ENCODE measurements at places on chromosomes 12 and 14.

DNA sequence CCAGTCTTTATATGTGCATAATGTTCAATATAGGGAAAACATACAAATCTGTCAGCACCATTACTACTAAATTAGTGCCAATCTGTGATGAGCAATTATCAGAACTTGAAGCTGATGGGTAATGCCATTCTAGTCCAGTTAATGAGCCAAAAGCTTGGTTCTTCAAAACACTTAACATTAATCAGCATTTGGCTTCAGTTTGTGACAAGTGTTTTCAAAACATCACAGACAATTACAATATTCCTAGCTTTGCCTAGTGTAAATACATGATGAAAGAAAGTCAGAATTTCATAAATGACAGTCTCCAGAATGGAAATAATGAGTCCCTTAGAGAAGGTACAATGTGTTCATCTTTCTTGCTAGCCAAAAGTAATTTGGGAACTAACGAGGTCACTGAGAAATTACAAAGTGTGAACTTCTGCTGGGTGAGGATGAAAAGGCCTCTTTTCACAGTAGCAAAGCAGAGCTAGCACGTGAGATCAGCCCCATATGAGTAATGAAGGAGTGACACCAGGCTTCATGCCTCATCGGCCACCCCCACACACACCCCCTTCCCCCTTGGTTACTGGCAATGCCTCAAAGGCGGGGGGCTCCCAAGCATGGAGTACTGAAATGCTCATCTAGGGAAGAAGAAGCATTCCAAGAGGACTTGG, 180.6 kb upstream of the EEA1 start:
- DNase-seq = peak; percentile 46

GRCh38 chr12:74626397-74626796, 88.8 kb downstream of the ATXN7L3B start:
- DNase-seq = no peak

DNA sequence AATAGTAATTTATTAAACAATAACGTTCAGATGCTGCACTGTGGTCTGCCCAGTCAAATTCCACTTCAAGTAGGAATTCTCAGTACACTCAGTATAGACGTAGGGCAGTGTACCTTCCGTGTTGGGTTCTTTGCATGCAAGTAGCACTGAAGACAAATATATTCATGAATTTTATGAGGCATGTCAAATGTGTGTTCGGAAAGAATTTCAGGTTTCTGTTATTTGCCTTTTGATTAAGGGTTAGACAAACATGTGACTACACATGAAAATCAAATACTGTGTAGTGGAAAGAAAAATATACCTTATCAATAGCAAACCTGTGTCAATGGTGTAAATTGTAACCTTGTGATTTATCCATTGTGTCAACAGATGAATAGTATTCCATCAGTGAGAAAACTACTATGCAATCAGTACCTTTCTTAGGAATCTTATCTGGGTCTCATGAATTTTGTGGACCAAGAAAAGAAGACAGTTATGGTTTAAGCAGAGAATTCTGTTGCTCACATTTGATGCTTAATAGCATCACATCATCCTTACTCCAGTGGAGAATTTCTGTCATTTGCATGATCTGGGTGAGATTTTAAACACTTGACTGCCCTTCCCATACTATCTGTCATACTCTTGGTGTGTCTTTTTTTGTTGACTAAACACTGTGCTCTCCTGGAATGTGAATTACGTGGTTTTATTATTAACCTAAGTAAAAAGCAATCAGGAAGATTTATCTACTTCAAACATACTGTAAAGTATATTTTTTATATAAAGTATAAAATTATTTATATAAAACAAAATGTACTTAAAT, 13.3 kb downstream of the TMEM260 start:
- no peak for DNase-seq

DNA sequence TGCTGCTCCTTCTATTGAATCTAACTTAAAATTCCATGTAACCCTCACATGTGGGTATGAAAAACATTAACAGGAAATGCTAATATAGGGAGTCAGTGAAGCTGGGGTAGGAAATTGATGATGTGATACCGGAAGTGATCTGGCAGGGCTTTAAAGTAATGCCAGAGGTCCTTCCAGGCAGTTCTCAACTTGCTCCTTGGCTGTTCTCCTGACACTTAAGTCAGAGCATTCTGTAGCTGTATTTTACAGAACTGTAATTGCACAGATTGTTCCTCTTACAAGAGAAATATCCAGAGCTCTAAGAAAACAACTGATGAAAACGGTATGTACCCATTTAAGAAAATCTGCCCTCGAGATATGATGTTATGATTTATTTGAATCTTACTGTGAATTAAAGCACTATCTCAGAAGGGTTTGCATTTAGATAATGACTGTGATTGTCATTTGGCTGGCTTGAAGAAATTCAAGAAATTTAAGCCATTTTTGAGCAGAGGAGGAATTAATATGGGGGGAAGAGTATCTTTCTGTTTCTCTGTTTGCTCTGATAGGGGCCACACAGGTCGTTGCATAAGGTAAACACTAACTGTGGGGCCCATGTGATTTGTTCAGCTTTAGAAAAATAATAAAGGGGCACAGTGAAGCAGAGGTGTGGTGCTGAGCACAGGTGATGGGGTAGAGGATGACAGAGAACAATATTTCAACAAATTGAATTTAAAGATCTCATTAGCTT, 88.4 kb downstream of the BBS10 start:
- no peak for DNase-seq

DNA sequence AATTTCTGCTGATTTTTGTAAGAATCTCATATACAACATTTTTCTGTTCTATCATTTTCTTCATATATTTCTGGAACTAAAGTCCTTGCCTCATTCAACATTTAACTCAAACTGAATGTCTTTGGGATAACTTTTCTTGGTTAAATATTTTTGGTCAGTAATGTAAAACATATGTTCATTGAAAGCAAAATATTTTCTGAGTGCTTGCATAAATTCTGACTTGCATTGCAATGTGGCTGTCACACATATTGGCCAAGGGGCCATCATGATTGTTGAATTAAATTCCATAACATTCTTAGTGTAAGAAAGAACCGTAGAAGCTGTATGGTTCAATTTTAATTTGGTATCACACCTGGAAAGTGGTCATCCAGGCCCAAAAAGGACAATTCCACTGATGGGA, 369.4 kb downstream of the GALC start:
- no peak for DNase-seq

- DNase-seq = no peak
Observed at GRCh38 chr14:91352053-91352452, 65.6 kb downstream of the CCDC88C start.

- no peak for DNase-seq
Observed at GRCh38 chr12:120774169-120774916, 48.7 kb downstream of the ACADS start.

GRCh38 chr14:66377574-66377973, 108.6 kb upstream of the CCDC196 start:
- DNase-seq = no peak

- DNase-seq = no peak
Observed at GRCh38 chr12:14612898-14613445, 45.3 kb upstream of the PLBD1 start.

GRCh38 chr12:6771091-6771495, 1.2 kb upstream of the LAG3 start:
- no peak for DNase-seq

GRCh38 chr12:102811110-102811737, 105.8 kb downstream of the PAH start:
- DNase-seq = no peak

DNA sequence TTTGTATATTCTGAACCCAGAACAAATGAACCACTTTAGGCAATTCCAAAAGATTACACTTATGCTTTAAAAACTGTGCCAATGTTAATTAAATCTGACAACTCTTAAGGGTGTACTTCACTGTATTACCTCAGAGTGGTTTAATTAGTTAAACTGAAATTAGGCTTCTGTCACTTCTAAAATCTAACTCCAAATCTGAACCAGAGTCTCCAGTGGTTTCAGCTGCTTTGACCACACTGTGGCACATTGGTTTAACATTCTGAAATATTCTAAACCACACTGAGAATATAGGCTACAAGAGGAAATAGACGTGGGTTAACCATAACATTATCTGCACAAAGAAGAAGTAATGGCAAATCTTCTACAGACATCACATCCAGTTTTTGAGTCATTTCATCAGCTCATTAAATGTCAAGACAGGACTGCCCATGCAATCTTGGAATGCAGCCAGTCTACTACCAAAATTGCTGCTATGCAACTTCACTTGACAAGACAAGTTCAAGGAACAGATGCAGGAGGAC, 94.8 kb downstream of the LRP6 start:
- DNase-seq = no peak

GRCh38 chr12:121996945-121997612, 24.6 kb upstream of the BCL7A start:
- no peak for DNase-seq

- DNase-seq = no peak
Observed at GRCh38 chr14:95504135-95505029, 12.1 kb downstream of the SYNE3 start.

GRCh38 chr14:69569859-69570258, 4.8 kb downstream of the CCDC177 start:
- no peak for DNase-seq

- no peak for DNase-seq
Observed at GRCh38 chr12:131334835-131335234, 376.1 kb upstream of the SFSWAP start.

GRCh38 chr12:6539707-6540134, 5.4 kb downstream of the GAPDH start:
- no peak for DNase-seq

GRCh38 chr14:64767215-64767964, 63.2 kb downstream of the PLEKHG3 start:
- no peak for DNase-seq

GRCh38 chr12:3087758-3088650, 10.8 kb downstream of the TSPAN9 start:
- DNase-seq = no peak

- DNase-seq = no peak
Observed at GRCh38 chr12:46933947-46934346, 108.2 kb upstream of the SLC38A4 start.

GRCh38 chr12:121444842-121445202, 44.9 kb downstream of the RNF34 start:
- no peak for DNase-seq

- peak; percentile 37 for DNase-seq
Observed at GRCh38 chr14:92914087-92914656, 8.8 kb upstream of the CHGA start.

All from stimulated activated CD4-positive, alpha-beta T cell treated with anti-CD3 and anti-CD28 coated beads, TNF-alpha, amount 100 ng/mL, for 48 hours (primary cell).